Calu3 (cell line): ENCODE measurements at places on chromosomes 5 and 9.

DNA sequence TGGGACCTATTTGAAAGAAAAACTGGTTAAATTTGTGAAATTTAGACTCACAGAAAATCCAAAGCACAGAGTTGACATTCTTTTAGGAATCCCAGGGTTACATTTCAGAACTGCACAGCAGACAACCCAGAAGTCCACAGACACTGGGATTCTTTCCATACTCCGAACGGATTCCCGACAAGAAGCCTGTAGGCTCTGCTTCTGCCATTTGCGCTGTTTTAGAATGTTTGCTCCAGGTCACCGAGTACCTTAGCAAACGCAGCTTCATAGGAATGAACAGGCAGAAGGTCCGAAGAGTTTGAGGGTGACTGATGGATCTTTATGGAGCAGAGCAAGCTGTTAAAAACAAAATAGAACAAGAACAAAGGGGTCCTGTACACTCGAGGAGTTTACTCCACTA is 84.5 kb upstream of the NFIB start:
- DNase-seq = no peak

DNA sequence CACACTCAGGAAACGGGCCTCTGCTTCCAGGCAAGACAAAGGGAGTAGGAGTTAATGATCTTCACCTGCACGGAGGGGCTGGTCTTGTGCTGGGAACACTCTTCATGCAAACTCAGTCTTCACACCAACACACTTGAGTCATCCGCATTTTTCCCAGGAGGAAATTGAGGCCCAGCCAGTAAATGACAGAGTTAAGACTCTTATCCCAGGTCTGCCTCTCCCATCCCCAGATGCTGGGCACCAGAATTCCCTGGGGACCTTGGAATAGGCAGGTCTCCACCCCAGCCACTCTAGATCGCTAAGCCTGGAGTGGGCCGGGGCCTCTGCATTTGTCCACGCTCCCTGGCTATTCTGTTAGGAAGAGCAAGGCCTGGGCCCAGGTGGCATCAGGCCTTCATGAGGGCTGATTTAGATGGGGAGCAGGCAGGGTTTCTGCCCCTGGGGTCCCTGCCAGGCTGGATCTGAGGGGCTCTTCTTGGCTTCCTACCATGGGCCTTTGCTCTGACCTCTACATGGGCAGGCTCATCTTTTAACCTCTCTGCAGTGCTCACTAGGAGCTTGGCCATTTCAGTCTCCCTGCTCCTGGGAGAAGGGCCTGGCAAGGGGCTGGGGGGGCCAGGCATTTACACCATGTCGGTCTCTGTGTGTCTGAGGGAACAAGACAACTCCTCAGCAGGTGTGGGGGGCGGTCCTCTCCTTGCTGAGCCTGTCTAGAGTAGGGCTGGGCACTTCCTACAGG is 77.3 kb downstream of the AMBP start:
- DNase-seq = no peak

- DNase-seq = no peak
These were observed 343.4 kb downstream of the ARHGEF28 start for GRCh38 chr5:73969195-73970036.

- no peak for DNase-seq
These were observed 96.1 kb downstream of the OTULIN start for GRCh38 chr5:14760548-14761002.
